ENCODE measurements at places on chromosomes 11 and 22. TPM values are rescaled to one million over a fixed set of nuclear protein-coding genes. Genes with fewer than 3 reads are reported as not detected.

GRCh38 chr11:133677387-133677786 lies 145.1 kb upstream of the OPCML start:
- H3K27ac ChIP-seq: no peak overlapping the region
- no peaks in the 10 kb centered on the region for H3K27me3 ChIP-seq
- no peaks in the 10 kb centered on the region for H3K4me1 ChIP-seq
- no peak overlapping the region for H3K4me3 ChIP-seq
- no peak for DNase-seq
- H3K36me3 ChIP-seq: no peaks in the 10 kb centered on the region

DNA sequence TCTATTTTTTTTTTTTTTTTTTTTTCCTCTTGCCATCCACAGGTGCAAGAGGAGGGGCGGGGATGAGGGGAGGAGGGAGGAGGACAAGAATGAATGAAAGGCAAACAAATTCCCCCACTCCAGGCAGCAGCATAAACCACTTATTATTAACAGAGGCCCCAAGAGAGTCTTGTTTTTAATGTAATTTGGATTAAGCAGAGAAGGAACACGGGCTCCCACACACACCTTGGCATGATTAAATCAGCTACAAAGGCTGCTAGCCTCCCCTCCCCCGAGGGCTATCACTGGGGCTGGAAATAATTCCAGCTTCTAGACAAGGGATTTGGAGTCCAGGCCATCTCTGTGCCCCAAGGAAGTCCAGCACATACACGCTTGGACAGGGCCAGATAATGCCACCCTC lies 93.4 kb upstream of the DRD2 start:
- no peaks in the 10 kb centered on the region for H3K36me3 ChIP-seq
- H3K27me3 ChIP-seq: no peaks in the 10 kb centered on the region
- no peak for DNase-seq
- no peak overlapping the region for H3K27ac ChIP-seq
- no peaks in the 10 kb centered on the region for H3K4me1 ChIP-seq
- no peak overlapping the region for H3K4me3 ChIP-seq

GRCh38 chr11:43197379-43197778 lies 114.4 kb upstream of the API5 start:
- H3K27me3 ChIP-seq: no peaks in the 10 kb centered on the region
- no peaks in the 10 kb centered on the region for H3K36me3 ChIP-seq
- H3K4me1 ChIP-seq: no peaks in the 10 kb centered on the region
- H3K27ac ChIP-seq: no peak overlapping the region
- no peak for DNase-seq

DNA sequence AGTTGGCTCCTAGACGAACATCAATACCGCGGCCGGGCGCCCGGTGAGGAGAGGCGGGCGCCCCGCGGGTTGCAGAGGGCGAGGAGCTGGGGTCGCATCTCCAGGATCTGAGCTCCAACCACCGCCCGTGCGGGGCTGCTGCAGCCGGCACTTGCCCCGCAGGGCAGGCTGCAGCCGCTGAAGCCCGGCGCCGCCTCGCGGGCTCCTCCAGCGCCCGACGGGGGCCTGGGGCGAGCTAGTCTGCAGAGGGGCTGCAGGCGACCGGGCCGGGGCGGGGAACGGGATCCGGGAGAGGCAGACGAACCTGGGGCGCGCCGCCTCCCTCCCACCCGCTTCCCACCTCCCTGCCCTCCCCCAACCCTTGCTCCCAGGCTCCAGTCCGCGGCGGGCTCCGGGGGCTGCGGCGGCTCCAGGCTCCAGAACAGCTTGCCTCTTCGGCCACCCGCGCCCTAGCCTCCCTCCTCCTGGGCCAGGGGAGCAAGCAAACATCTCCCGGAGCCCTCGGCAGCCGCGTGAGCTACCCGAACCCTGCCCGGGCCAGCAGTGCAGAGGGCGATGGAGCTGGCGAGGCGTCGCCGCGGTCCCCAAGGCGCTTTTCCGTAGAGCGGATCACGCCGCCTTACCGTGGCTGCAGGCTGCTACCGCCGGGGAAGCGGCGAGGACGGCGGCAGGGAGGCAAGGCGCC lies 802 bp downstream of the TENM4 start:
- no peak overlapping the region for H3K4me3 ChIP-seq
- H3K27ac ChIP-seq: no peak overlapping the region
- H3K27me3 ChIP-seq: peaks cover 20% of the 10 kb centered on the region

GRCh38 chr11:76510060-76511047 lies 65.5 kb downstream of the EMSY start:
- H3K27me3 ChIP-seq: no peaks in the 10 kb centered on the region
- H3K4me3 ChIP-seq: no peak overlapping the region
- H3K36me3 ChIP-seq: no peaks in the 10 kb centered on the region
- H3K4me1 ChIP-seq: no peaks in the 10 kb centered on the region
- no peak for DNase-seq

DNA sequence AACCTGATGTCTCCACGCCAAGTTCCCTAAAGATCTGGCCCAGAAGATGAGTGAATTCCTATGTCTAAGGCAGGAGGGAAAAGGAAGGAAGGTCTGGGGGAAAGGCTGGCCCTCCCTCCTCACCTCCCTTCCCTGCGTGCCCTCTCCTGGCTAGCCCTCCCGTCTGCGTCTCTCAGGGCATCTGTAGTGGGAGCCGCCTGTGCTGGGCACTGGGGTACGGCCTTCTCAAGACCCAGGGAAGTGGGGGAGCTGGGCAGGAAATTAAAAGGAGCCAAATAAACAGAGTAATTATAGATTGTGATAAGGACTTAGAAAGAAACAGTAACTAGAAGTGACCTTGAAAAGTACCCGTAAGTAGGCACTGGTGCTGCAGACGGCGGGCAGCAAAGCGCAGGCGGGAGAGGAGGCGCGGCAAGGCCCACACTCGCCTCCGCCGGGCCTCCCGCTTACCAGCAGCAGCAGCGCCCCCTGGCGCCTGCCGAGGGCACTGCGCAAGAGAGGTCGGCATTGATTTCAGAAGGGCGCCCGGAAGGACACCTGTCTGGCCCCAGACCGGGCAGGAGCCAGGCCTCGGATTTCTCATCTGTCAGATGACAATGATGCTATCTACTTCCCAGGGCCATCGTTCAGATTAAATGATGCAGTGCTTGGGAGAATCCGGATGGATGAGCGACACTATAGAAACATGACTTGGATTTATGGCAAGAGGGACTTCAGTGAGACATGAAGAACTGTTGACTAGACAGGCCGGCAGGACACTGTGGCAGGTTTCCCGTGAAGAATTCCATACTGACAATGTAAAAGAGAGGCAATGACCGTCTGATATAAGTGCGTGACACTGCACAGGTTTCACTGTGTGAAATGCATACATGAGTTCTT lies 7.3 kb downstream of the KCNJ1 start:
- H3K27me3 ChIP-seq: no peaks in the 10 kb centered on the region
- H3K36me3 ChIP-seq: no peaks in the 10 kb centered on the region
- H3K4me3 ChIP-seq: no peak overlapping the region
- H3K4me1 ChIP-seq: no peaks in the 10 kb centered on the region
- DNase-seq: peak; percentile 82

DNA sequence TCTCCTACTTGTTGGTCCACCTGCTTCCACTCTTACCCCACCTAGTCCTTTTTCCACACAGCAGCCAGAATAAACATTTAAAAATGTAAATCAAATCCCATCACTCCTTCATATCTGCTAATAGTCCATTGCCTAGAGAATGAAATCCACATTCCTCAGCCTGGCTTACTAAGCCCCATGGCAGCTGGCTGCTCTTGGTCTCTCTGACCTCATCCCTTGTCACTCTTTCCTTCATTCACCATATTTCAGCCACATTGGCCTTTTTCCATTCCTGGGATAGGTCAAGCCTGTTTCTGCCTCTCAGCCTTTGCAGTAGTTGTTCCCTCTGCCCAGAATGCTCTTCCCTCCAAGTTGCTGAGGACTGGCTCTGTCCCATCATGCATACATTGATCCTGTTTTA lies 512.8 kb downstream of the INSC start:
- no peak for DNase-seq
- no peak overlapping the region for H3K4me3 ChIP-seq
- H3K4me1 ChIP-seq: no peaks in the 10 kb centered on the region
- no peaks in the 10 kb centered on the region for H3K27me3 ChIP-seq

GRCh38 chr11:119661226-119661625 lies 67.8 kb downstream of the NECTIN1 start:
- no peak for DNase-seq
- no peaks in the 10 kb centered on the region for H3K4me1 ChIP-seq
- H3K36me3 ChIP-seq: no peaks in the 10 kb centered on the region
- no peaks in the 10 kb centered on the region for H3K27me3 ChIP-seq
- H3K27ac ChIP-seq: no peak overlapping the region
- H3K4me3 ChIP-seq: no peak overlapping the region

DNA sequence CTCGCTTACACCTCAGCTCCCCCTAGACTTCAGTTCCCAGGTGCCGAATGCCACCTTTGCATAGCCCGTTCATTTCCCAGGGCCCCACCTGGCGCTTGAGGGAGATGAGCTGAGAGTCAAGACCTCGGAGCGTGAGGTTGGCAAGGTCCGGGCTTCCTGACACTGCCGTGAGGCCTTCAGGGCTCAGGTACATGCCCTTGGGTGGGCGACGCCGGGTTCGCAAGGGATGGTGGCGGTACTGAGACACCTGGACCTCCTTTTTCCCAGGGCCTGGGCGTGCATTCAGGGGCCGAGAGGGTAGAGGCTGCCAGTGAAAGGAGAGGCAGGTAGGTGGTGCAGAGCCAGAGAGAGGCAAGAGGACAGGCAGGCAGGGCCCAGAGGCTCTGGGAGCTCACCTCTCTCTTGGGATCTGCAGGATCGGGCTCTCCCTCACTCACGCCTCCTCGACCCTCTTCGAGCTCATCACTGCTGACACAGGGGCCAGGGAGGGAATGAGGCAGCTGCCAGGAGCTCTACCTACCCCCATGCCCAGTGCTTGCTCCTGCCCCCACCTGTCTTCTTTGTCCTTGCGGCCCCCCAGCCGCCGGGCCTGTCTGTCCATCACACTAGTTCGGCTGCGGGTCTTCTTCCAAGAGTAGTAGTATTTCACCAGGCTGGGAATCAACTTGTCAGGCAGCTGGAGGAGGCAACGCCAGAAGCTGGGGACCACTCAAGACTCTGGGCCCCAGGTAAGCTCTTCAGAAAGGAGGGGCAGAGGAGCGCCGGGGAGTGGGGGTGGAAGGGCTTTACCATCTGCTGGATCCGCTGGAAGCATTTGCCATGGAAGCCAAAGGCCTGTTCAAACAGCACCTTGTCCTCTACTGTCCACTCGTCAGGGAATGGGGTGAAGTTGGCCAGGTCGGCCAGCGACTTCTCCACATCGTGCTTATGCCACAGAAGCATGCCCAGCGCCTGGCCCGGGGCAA lies 2.8 kb downstream of the RCOR2 start:
- no peak overlapping the region for H3K4me3 ChIP-seq
- H3K27me3 ChIP-seq: no peaks in the 10 kb centered on the region
- no peak overlapping the region for H3K27ac ChIP-seq
- no peak for DNase-seq

DNA sequence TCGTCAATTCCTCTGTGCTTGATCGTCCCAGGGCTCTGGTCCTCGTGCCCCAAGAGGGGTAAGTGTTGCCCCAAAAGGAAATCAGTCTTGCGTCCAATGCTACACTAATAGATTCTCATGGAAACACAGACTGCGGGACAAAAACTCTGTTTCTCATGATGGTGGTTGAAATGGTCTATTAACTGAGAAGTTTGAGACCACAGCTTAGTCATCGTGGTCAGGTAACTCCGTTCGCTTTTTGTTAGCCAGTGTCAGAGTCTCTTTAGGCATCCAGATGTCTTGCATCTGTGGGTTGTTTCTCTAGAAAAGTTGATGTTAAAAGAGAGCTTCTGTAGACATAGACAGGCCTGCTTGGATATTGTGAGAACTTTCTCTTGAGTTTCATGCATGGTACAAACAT lies 104.6 kb upstream of the SORL1-AS1 start:
- no peak overlapping the region for H3K4me3 ChIP-seq
- H3K27me3 ChIP-seq: no peaks in the 10 kb centered on the region
- H3K4me1 ChIP-seq: no peaks in the 10 kb centered on the region
- no peak for DNase-seq
- H3K27ac ChIP-seq: no peak overlapping the region

DNA sequence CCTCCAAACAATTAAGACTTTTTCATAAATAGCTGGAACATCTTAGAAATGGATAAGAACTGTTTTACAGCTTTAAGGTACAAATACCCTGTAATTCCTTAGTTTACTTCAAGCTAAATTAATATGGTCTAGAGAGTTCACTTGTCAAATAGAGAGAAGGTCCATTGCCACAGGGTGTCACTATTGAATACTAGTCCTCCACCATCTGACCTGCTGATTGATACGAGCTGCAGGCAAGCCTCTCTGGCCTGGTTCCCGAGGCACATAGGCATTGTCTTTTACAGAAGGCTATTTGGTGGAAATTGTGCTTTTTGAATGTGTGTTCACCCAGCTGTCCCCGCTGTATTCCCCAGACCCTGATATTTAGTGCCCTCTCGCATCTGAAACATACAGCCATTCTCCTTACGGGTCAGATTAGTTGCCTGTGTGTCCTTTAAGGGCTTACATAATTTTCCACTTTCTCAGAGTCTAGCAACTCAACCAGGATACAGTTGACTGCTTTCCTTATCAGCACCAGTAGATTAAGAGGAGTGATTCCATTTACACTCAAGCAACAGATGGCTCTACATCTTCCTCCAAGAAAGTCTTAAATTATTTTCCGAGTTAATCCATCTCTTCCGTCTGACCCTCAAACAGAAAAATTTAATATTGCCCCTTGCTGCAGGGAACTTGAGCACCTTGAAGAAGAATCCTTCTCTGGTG lies 788.8 kb upstream of the FAT3 start:
- no peaks in the 10 kb centered on the region for H3K36me3 ChIP-seq
- no peak for DNase-seq
- H3K4me3 ChIP-seq: no peak overlapping the region
- no peak overlapping the region for H3K27ac ChIP-seq
- no peaks in the 10 kb centered on the region for H3K4me1 ChIP-seq
- H3K27me3 ChIP-seq: no peaks in the 10 kb centered on the region

DNA sequence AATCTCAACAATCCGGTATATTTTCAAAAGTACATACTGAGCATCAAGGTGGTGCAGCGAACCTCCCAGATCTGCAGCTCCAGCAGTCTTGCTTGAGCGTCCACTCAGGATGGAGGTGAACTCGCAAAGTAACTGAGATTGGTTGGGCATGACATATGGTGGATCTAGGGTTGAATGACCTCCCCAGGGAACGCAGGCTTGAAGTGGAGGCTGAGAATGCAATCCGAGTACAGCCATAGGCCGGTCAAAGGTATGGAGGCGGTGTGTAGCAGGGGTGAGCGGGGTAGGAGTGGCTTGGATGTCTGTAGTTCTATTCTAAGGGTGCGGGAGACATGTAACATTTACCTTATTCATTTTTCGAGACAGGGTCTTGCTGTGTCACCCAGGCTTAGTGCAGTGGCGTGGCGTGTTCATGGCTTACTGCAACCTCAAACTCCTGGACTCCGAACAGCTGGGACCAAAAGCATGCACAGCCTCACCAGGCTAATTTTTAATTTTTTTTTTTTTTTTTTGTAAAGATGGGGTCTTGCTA lies 631 bp upstream of the C22orf39 start:
- no peak for DNase-seq
- H3K4me3 ChIP-seq: peak overlapping the region; percentile 77
- H3K27me3 ChIP-seq: no peaks in the 10 kb centered on the region
- H3K4me1 ChIP-seq: peaks cover 31% of the 10 kb centered on the region

GRCh38 chr22:40637183-40638150 lies 948 bp upstream of the MRTFA start:
- H3K27me3 ChIP-seq: no peaks in the 10 kb centered on the region
- H3K27ac ChIP-seq: peak overlapping the region; percentile 96
- H3K4me3 ChIP-seq: peak overlapping the region; percentile 97
- no peaks in the 10 kb centered on the region for H3K36me3 ChIP-seq
- no peak for DNase-seq
- peaks cover 26% of the 10 kb centered on the region for H3K4me1 ChIP-seq

SLC17A6 gene
- polyA plus RNA-seq: not detected

PRG3 gene
- not detected for polyA plus RNA-seq

IL10RA gene
- 659 TPM for polyA plus RNA-seq

PGA5 gene
- polyA plus RNA-seq: not detected

NPTXR gene
- 1.0 TPM for polyA plus RNA-seq

Data from CD8-positive, alpha-beta memory T cell (primary cell).